ENCODE measurements at places on chromosomes 2 and 18.

GRCh38 chr2:224793946-224794345 is 77.8 kb upstream of the CCDC195 start:
- no peak for DNase-seq

- peak; percentile 73 for DNase-seq
Observed at GRCh38 chr2:68463287-68463877, 3.7 kb downstream of the FBXO48 start.

DNA sequence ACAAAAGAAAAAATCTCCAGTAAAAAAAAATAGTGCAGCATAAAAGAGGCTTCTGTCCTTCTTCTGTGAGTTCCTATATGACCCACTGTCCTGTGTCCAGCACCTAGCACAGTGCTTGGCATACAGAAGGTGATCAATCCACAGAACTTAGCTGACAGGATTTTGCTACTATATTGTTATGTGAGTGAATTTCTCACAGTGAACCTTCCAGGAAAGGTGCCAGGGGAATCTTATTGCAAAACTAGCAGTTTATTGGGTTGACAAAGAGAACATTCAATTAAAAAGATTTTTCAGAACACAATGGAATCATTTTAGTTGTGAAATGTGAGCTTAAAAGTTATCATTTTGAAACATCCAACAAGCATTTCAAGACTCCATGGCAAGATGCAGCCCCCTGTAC is 12.4 kb upstream of the TRIB2 start:
- DNase-seq: no peak

GRCh38 chr2:103123516-103123915 is 361.7 kb downstream of the TMEM182 start:
- no peak for DNase-seq

DNA sequence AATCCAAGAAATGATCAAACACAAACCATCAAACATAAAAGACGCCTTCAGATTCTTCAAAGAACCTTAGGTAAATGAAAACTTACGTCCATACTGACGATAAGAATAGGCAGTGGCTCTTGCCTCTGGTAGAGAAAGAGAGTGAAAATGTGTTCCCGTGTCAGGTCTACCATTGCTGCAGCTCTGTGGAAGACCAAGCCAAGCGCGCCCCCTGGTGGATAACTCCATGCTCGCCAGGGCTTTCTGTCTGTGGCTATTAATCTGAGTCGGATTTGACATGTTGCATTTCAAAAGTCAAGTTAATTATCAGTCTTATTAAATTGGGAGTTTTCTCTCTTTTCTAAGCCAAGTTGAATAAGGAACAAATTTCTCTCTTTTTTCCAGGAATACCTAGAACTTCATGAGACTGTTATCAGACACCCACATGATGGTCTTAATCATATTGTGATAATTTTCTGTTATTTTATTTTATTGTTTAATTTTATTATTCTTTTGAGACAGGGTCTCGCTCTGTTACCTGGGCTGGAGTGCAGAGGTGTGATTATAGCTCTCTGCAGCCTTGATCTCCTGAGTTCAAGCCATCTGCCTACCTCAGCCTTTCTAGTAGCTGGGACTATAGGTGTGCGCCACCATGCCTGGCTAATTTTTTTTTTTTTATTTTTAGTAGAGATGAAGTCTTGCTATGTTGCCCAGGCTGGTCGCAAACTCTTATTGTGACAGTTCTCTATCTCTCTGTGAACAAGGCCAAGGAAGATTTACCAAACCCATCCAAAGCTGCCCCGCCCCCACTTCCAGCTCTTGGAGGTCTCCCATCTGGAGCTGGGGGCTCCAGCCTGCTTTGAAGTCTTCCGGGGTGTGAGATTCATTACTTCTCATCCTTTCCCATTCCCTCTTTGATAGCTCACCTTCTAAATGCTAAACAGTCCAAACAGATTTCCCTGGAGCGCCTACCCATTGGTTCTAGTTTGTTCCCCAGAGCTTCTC is 15.8 kb upstream of the ZAP70 start:
- peak; percentile 89 for DNase-seq

DNA sequence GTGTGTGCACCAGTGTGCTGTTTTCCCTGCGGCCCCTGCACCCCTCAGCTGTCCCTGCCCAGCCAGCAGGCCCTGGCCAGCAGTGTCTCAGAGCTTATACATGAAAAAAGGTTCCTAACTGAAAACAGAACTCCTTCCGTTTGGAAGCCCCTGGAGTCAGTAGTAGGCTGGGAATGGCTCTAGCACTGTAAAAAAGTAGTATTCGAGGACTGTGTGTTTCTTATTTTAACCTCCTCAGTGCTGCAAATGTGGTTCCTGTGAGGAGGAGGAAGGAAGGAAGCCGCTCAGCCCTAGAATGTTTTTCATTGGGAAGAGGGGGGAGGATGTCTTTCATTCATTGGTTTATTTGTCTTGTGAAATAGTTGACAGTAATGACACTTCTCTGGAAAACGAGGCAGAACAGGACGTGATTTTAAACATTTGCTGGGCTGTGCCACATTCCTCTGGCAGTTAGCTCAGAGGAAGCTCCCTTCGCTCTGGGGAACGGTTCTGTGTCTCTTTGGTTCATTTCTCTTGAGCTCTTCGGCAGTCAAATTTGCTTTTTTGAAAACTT is 103.5 kb downstream of the SPTBN1 start:
- peak; percentile 42 for DNase-seq

- DNase-seq: no peak
Observed at GRCh38 chr2:200259577-200259957, 46.9 kb upstream of the SPATS2L start.

All from OCI-LY7 (cell line).